ENCODE measurements at places on chromosomes 5 and 9.

- DNase-seq: no peak
Observed at GRCh38 chr9:113532809-113533190, 69.3 kb downstream of the RGS3 start.

DNA sequence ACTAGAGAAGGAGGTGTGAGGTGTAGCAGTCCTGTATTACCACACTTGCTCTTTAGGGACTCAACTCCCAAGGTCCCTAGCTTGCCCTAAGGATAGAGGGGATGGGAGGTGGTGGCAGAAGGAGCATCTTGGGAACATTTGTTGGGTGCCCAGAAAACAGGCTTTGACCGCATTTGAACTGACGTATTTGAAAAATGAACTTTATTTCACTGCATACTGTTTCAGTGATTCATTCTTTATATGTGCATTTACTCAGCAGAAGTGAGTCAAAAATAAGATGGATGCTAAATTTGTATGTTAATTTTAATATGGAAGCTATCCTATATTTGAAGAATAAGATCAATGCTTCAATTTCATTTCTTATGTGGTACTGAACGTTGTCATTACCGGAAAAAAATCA, 18.7 kb downstream of the DMRT3 start:
- DNase-seq: no peak

DNA sequence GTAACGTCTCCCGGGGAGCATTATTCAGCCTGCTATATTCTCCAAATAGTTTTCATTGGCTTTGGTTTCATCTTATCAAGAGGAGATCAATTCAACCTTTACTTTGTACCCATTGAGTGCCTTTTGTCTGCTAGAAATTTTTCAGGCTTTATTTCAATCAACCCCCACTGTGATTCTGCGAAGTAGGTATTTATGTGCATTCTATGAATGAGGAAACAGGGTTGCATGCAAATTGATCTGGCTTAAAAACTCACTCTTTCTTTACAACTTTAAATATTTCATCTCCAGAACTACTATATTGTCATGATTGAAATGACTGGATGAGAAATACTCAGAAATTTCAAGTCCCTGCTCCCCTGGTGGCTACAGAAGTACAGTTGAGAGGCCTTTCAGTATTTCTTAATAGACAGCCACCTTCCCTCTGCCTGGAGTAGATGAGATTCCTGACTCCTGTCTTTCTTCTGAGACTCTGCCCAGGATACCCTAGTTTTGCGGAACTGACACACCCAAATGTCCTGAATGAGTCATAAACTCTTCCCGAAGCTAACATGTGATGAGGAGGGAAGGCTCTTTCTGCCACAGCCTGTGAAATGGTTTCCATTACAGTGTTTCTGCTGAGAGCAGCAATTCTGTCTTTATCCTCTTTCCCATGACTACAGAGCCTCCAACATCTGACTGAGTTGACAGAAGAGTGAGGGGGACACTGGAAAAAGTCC, 52.6 kb upstream of the TNC start:
- DNase-seq: no peak

DNA sequence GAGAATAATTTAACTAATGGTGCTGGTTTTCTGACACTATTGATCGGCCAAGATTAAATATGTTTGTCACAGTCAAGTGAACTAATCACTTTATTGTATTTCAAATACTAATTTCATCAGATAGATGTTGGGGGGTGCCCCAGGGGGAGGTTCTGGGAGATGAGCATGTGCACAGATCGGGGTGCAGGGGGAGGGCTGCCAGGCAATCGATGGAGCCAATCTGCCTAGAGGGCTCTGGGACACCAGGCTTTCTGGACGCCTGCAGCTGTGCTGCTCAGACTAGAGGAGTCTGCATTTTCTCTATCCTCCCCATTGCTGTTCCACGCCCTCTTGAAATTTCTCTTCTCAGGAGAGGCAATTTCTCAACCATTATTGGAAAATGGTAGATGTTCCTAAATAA, 100.0 kb upstream of the ALDH1B1 start:
- no peak for DNase-seq

DNA sequence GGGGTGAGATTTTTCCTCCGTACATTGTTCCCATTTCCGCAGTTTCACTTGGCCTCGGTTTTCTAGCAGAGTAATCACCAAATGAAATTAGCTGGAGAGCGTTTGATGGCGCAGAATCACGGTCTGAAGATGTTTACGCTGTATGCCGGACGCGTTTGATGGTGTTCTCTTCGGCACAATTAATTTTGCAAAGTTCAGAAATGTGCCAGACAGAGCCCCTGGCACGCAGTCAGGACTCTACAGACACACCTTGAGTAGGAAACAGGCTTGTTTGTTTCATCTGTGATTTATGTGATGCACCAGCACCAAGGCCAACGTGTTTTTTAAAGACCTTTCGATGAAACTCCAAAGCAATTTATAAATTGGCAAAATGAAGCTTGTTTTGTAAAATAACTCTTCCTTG, 863 bp upstream of the LIFR start:
- DNase-seq: no peak

DNA sequence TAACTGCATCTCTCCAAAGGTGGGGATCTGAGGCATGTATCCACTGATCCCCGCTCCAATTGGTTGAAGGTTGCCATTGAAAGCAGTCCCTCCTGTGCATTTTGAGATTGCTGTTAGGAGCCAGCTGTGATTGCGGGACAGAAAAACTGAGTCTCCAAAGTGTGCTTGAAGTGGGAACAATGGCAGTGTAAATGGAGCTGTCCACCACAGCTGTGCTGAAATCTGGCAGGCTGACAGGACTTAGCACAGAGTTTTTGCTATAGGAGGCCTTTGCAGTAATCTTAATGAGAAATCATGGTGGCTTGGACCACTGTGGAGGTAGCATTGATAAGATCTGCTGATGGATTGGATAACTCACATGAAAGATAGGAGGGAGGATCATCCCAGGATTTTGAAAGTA, 3.3 kb downstream of the RNF20 start:
- DNase-seq: no peak

GRCh38 chr5:65141493-65141892, 340.2 kb downstream of the ADAMTS6 start:
- no peak for DNase-seq

- DNase-seq: no peak
Observed at GRCh38 chr5:7955476-7955875, 86.5 kb downstream of the MTRR start.

DNA sequence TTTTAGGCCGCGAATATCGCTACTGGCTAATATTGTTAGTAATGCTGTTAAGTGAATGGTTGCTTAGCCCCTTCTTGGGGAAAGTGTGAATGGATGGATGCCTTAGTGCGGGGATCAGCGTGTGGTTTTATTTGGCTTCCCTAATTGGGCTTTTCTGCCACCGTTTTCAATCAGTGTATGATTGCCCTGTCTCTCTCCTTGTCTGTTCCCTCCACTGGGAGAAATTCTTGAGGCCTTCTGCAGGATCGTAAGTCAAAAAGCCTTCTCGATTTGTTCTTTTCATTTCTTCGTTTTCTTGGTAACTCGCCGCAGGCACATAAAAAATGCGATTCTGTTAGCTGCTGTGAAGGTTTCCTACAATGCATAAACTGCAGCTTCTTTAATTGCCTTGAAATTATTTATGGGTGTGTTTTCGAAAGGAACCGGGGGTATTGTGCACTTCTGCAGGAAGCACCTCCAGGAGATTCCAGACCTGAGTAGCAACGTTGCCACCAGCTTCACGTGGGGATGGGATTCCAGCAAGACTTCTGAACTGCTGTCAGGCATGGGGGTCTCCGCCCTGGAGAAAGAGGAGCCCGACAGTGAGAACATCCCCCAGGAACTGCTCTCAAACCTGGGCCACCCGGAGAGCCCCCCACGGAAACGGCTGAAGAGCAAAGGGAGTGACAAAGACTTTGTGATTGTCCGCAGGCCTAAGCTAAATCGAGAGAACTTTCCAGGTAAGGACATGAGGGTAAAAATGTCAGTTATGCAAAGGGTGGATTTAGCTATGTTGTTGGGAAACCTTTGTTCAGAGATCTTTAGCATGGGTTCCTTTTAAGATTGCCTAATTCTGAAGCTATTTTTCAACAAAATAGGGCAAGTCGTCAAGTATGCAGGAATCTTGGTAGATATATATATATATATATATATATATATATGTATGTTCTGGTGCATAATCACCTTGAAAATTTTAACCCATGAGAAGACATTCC, 700 bp downstream of the SKP2 start:
- no peak for DNase-seq

DNA sequence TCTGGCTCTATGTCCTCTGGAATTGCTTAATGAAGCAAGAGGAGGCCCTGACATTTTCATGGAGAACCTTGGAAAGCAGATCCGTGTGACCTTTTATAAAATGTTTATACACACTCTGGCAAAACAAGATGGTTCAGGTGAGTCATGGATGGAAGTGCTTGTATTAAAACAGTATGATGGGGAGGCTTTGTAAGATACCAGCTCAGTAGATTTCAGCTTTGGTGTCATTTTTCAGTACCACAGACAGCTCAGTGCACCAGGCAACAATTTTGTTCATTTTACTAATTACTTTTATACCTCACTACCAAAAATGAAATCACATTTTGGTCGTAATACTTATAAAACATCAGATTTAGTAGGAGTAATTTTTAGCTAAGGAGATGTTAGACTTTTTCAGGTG, 5.2 kb downstream of the KCNN2 start:
- DNase-seq: no peak

DNA sequence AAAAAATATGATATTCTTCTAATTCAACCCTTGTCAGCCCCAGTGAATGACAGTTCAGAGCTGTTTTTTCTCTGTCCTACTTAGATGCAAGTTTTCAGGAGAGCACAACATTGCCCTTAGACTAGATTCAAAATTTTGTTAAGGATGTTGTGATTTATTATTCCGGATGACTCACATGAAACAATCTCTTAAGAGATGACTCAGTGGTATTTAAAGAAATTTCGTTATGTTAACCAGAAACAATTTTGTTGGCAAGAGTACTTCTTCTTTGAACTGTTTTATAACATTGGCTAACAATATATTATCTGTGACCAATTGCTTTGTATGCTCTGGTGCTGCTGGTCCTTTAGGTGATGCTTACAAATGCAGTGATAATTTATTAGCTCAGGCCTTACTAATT, 132.0 kb downstream of the IZUMO3 start:
- no peak for DNase-seq

- DNase-seq: peak; percentile 5
Observed at GRCh38 chr9:95167998-95168397, 149.5 kb downstream of the FANCC start.

GRCh38 chr9:113989017-113989713, 88.9 kb downstream of the AMBP start:
- no peak for DNase-seq

DNA sequence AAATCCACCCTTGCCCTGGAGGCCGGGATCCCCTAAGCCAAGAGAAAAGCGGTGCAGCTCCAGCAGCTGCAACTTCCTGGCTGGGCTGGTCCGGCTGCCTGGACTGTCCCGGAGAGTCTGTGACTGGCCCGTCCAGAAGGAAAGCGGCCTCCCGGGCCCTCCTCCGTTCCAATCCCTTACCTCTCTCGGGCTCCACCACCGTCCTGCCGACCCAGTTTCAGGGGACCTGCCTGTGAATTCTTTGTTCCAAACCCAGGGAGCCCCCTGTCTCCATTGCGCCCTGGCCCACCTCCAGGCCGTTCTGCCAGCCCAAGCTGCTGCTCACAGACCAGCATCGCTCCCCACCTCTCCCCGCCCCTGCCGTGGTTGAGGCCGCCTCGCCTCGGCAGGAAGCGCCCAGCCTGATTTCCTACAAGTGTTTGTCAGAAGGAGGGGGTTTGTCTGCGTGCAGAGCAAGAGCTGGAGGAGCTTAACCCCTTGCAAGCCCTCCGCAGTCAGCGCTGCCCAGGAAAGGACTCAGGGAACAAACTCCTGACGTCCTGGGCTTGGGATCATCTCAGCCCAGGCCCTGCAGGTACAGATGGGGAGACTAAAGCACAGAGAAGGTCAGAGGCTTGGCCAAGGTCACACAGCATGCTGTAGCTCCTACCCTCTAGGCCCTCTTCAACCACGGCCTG, at the start of gene AKNA:
Gene AKNA (minus strand): TSS at position 303 of the 677 bp plus-strand sequence. CDS start 6,649 bp downstream, outside the sequence.
- DNase-seq: peak; percentile 72

DNA sequence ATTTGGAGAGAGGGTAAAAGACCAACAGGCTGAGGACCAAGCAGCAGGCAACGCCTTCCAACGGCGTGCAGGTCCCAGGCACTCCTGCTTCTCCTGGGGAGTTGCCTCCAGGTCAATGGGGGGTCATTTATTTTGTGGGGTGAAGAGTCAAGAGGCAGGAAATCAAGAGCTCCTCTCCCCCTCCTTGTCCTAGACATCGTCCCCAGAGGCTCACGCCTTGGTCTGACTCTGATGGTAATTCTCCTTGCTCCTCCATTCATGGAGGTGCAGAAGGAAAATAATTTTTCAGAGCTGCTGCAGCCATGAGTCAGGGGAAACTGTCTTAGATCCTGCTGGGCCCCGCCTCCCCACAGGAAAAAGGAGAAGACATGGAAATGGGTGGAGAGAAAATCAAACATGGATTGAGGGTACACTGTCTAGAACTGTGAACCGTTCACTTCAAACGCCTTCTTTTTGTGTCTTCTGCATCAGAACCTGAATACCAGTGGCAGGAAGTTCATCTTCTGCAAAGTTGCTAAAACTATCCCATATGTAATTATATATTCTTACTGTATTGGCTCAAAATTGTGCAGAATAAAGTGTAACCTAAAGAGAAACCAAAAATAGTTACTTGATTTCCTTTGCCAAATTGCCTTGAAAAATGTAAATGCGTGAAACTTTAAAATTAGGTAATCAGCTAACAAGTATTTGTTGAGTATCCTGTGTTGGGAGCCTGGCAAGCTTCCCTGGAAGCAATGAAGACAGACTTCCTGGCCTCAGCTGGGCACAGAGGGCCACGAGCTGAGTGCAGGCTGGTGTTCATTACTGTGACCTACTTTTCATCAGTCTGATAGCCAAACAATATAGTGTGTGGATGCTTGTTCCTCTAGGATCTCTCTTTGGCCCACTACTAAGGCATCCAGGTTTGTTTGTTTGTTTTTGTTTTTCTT, 142.0 kb downstream of the CMYA5 start:
- DNase-seq: no peak

DNA sequence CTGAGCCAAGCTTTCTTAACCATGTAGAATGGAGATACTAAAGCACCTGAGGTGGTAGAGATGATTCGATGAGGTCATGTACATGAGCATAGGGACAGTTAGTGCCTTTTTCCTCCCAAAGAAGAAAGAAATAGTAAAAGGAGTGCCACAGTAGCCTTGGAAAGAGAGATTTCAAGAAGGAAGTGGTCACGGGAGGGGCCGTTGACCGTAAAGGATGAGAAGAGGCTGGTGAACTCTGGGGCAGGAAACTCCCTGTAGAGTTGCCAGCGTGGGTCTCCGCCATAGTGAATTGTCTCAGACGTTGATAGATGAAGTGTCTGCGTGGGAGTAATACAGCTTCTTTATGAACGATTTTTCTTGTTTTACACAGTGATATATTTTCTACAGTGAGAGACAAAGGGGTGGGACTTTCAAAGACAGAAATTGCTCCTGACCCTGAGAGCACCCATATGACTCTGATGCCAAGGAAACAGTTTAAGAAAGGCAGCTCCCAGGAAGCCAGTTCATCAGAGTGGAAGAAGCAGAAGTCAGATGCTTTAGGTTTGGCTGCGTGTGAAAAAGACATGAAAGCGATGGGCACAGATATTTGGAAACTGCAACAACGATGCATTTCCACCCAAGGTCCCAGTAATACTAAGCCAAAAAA, 41.3 kb downstream of the UGCG start:
- DNase-seq: peak; percentile 16

Data from stimulated activated CD4-positive, alpha-beta T cell treated with anti-CD3 and anti-CD28 coated beads, TNF-alpha, amount 100 ng/mL, for 1 hour (primary cell).